ENCODE measurements at places on chromosomes 16 and 17.

DNA sequence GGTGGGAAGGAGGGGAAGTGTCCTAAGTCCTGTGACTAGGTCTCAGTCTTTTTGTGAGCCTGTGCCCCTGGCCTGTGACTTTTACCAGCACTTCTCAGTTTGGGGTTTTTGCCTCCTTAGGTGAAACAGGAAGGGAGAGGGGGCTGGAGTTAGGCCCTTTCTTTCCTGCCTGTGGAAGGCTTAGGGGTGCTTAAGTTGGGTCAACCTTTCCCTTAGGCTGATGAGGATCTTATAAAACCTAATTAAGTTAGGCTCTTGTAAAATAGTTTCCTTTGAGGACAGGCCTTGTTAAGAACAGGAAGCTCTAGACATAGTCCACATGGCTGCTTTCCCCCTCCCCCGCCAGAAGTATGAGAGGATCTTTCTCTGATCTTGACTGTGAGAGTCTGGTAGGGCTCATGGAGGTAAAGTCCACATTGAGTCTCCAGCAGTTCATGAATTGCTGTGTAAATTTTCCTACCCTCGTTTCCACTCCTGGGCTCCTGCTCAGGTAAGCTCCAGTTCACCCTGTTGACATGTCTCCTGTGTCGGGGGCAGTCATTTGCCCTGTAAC, 17.0 kb upstream of the DNASE1 start:
- DNase-seq: no peak

GRCh38 chr17:6555331-6556120, 829 bp downstream of the PITPNM3 start:
- no peak for DNase-seq

DNA sequence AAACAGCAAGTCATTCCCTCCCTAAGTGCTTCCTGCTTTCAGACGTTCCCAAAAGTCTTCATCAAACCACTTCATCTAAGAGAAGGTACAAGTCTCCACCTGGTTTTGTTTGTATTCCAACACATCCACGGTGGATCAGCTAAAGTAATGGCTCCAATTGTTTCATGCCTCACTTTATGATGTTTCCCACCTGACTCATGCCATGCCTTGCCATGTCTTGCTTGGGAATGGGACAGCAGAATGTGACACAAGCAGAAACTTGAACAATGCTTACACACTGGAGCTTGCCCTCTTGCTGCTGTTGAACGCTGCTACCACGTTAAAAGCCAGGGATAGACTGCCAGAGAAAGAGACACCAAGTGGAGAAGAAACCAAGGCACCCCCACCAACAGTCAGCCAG, 43.8 kb downstream of the MYH10 start:
- no peak for DNase-seq

- no peak for DNase-seq
Observed at GRCh38 chr17:9811086-9811485, 10.8 kb downstream of the GSG1L2 start.

- peak; percentile 79 for DNase-seq
Observed at GRCh38 chr16:86680162-86680561, 101.8 kb downstream of the FOXL1 start.

GRCh38 chr17:40559954-40560591, 5.2 kb downstream of the CCR7 start:
- peak; percentile 69 for DNase-seq

DNA sequence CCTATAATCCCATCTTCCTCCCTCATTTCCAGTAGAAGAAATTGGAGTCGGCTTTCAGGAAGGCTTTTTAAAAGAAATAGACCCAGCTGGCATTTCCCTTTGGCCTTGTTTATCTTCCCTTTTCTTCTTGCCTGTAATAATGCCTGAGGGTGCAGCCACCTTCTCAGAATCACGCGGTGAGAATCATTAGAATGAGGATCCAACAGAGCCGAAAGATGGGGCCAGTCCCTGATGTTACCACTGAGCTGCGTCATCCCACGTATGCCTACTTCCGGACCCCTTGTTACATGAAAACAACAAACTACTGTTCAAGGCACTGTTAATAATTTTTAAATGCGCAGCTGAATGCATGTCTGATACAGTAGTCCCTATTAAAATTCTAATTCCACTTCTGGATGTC, 24.1 kb downstream of the SDR42E1 start:
- no peak for DNase-seq

- no peak for DNase-seq
Observed at GRCh38 chr17:72122010-72122764, 1.4 kb downstream of the SOX9 start.

DNA sequence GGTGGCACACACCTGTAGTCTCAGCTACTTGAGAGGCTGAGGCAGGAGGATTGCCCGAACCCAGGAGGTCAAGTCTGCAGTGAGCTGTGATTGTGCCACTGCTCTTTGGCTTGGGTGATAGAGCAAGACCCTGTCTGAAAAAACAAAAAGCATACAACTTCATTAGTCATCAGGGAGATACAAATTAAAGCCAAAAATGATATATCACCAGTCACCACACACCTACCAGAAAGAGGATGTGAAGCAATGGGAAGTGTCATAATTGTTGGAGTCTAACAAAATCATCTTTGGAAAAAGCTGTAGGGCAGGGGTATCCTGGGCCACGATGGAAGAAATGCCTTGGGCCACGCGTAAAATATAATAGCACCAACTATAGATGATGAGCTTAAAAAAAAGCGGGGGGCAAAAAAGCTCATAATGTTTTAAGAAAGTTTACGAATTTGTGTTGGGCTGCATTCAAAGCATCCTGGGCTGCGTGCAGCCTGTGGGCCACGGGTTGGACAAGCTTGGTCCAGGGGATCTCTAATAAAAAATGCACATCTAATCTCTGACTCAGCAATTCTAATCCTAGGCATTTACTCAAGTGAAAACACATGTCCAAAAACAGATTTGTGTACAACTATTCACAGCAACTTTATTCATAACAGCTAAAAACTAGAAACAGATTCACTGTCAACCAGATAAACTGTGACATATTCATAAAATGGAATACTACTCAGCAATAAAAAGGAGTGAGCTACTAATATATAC, 65.9 kb downstream of the HIC1 start:
- DNase-seq: peak; percentile 69

DNA sequence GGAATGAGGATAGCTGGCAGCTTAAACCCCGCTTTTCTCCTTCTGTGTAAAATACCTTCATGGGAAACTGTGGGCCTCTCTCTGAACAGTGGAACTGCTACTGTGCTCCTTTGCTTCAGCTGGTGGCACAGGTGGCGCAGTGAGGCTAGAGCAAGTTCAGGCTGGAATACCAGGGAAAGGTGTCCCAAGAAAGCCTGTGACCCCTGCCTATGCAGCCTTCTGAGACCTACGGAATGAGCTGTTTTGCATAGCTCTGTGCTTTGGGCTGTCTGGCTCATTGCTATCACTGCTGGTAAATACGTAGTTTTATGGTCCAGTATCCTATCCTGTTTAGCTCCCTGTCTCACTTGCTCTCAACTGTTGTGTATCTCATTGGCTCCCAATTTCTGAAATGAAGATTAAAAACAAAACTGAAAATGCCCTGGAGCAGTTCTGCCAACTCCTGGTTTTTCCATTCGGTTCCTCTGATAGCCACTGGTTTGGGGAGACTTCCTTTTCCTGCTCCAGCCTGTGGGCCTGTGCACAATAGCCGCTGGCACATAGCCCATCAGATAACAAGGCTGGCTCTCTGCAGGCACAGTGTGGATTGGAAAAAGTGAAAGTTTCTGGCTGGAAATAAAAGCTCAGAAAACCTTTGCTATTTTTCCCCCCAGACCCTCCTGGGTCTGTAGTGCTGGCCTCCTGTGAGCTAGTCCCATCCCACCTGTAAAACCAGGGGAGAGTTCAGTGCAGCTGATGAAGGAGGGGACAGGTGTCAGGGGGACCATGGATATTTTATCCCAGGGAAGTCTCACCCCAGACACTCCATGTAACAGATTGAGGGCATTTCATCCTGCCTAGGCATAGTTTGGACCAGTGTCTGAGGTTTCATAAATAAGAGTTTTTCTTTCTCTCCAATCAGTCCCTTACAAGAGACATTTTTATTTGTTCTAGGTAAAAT, 24.0 kb downstream of the LIMD2 start:
- DNase-seq: peak; percentile 4

DNA sequence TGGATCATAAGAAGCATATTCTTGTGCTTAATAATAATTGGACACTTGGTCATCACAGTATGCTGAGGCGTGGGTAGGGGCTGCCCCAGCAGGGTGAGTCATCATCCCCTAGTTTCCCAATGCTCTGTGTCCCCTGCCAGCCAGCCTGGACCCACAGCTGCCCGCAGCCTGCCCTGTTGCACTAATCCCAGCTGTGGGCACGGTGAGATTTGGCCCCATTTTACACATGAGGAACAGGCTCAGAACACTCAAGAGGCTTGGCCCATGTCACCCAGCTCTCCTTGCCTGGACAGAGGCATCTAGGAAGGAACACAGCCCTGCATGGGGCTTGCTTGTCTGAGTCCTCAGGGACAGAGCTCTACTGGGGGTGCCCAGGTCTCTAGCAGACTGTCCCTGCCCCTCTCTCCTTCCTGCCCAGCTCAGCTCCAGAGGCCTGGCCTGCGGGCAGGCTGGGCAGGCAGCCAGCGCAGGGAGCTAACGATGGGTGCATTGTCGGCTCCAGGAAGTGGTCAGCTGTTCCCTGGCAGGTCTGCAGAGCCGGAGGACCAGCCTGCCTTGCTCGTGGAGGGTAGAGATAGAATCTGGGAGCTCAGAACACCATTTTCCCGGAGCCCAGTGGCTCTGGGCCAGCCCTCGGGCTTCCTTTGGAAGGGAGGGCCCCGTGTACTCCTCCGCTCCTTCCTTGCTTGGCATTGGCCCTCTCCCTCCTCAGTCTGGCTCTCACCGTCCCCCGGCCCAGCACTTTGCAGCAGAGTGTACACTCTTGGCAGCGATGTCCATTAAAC, 189.4 kb downstream of the RAB11FIP4 start:
- no peak for DNase-seq

GRCh38 chr16:56226187-56226586, 34.9 kb downstream of the GNAO1 start:
- no peak for DNase-seq

DNA sequence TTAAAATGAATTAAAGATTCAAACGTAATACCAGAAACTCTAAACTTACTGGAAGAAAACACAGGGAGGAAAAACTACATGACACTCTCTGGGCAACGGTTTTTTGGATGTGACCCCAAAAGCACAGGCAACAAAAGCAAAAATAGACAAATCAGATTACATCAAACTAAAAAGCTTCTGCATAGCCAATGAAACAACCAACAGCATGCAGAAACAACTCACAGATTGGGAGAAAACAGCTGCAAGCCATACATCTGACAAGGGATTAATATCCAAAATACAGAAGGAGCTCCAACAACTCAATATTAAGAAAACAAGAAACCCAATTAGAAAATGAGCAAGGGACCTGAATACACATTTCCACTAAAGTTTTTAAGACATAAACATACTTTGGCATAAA, 69.2 kb upstream of the ALOX12 start:
- no peak for DNase-seq

DNA sequence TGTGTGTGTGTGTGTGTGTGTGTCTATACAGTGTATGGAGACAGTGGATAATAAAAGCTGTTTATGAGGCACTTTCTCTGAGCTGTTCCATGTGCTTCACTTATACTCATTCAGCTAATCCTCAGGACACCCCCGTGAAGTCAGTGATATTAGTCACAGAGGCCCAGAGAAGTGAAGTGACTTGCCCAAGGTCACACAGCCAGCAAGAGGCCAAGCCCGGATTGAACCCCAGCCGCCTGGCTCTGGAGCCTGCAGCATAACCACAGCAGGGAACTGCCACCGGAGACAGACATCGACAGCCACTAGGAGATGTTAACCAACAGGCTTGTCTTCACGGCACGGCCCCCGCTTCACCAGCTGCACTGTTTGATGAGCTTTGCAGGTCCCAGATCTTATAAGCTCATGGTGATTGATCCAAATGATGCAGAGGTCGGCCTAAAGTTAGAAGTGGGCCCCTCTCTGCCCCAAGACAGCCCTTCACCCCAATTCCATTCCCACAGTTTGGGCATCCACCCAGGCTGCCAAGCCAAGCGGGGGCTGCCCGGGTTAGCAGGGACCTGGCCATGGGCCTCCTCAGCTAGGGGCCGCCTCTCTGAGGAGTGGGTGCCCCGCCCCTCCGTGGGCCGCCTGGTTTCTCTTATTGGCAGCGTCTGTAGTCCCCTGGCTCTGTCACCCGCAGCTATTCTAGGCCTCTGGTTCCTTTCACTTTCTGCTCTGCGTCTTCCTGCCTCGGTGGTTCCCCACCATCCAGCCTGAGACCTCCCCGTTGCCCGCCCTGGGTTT, 30.9 kb downstream of the SOCS1 start:
- no peak for DNase-seq
